ENCODE measurements at places on chromosomes 2 and 18. TPM values are rescaled to one million over a fixed set of nuclear protein-coding genes. Genes with fewer than 3 reads are reported as not detected.
A peak's percentile ranks its signal among the peaks of the same experiment; 100 is the strongest.

ZC3H15 gene
- total RNA-seq, result 56.5 TPM

NT5DC4 gene
- total RNA-seq, result not detected

GRCh38 chr18:10122988-10123950 is 209.5 kb downstream of the VAPA start:
- DNase-seq, result no peak

- DNase-seq, result no peak
Measured at GRCh38 chr2:165471349-165471950, 2.0 kb downstream of the CSRNP3 start.

DNA sequence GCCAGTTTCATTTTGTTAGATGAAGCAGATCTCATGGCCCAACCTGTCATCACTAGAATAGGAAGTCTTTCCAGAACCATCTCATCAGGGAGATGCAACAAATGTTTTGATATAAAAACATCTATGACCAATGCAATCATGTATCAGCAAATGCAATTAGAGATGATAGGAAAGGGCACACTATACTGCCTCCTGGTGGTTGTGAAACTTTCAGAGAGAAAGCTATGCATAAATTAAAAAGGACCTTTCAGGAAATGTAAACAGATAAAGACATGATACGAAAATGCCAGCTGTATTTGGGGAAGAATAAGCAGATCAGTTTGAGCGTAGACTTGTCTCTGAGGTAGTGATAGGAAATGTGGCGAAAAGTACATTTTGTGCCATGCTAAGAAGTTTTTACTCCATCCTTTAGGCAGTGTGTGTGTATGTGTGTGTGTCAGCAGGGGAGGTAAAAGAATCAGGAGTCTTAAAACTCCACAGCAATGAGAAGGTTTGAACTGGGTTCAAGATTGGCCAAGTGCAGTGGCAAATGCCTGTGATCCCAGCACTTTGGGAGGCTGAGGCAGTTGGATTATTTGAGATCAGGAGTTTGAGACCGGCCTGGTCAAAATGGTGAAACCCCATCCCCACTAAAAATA is 479.3 kb downstream of the CPS1 start:
- peak; percentile 0 for DNase-seq

DNA sequence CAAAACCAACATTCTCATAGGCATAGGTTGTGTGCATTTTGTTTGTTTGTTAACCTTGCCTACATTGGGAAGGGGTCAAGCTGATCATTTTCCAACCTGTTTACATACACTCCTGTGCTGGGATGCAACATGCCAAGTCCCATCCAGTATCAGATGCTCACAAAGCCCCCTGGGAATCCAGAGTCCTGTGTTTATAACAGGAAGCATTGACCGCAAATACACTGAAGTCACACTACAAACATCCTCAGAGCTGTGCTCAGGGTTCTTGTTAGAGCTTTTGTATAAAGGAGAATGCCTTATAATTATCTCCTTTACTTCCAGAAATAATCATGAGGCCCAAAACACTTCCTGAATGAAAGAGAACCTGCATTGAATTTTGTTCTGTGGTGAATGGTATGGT is 488.7 kb upstream of the TCF4 start:
- DNase-seq, result no peak

DNA sequence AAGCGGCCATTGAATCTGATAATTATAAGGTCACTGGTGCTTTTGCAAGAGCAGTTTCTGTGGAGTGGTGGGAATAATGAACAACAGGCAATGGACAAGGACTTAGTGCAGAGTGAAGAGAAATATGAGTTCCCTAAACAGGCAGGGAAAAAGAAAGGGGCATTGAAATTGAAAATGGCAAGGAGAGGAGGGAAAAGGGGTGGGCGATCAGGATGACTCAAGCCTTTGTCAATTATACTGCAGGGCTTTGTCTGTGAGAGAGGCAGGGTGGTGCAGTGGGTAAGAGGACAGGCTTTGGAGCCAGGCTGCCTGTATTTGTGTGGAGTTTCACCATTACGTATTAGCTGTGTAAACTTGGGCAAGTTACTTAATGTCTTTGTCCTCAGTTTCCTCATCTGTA is 29.5 kb upstream of the PAIP2B start:
- DNase-seq, result no peak

Measured in H7 (cell line).